ENCODE measurements at places on chromosomes 1 and 21.
A peak's percentile ranks its signal among the peaks of the same experiment; 100 is the strongest.

GRCh38 chr1:202616355-202616915 is 93.8 kb downstream of the SYT2 start:
- DNase-seq = no peak

DNA sequence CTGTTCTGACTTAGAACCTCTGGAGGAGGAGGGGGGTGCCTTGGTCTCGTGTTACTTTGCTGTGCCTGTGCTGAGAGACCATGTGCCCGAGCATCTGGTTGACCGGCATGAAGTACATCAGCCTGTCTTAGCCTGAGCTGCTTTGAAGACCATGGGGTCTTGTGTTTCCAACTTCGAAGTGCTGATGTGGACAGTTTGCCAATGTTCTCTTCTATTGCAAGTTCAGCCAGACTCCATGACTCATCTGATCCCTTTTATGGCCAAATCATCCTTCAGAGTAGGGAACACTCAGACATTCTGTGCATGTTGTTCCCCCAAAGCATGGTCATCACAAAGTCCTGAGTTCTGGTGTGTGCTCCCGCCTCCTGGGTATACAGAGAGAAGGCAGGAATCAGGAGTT is 6.0 kb upstream of the PLA2G2C start:
- DNase-seq = no peak

DNA sequence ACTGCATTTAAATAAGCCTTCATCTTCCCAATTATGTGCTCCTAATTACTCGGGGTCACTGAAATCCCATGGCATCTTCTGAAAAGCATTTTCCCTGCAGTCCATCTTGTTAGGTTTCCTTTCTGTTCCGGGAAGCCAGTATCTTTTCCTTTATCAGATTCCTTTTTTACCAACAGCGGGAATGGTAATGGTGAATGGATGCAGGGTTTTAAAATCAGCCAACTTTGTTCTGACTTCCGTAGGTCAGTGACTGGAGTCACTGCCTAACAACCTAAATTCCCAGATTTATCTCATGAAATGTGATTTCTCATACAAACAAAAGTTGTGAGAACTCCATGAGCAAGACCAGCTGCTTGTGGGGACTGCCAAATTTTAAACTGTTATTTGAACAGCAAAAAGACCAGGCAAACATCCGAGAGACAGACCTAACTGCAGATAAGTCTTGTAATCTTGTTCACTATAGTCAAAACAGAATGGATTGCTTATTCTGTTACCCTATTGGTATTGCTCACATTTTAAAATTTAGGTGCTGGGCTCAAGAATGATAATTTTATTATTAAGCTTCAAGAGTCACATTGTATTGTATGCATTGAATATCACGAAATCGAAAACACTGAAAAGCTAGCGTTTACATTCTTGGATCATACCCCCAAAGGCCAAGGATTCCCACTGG is 1.2 kb upstream of the RWDD3 start:
- DNase-seq = peak; percentile 9

- peak; percentile 50 for DNase-seq
These were observed 89.1 kb upstream of the KCNK2 start for GRCh38 chr1:214993419-214993818.

GRCh38 chr1:67759066-67759465 is 74.1 kb downstream of the GADD45A start:
- DNase-seq = no peak

DNA sequence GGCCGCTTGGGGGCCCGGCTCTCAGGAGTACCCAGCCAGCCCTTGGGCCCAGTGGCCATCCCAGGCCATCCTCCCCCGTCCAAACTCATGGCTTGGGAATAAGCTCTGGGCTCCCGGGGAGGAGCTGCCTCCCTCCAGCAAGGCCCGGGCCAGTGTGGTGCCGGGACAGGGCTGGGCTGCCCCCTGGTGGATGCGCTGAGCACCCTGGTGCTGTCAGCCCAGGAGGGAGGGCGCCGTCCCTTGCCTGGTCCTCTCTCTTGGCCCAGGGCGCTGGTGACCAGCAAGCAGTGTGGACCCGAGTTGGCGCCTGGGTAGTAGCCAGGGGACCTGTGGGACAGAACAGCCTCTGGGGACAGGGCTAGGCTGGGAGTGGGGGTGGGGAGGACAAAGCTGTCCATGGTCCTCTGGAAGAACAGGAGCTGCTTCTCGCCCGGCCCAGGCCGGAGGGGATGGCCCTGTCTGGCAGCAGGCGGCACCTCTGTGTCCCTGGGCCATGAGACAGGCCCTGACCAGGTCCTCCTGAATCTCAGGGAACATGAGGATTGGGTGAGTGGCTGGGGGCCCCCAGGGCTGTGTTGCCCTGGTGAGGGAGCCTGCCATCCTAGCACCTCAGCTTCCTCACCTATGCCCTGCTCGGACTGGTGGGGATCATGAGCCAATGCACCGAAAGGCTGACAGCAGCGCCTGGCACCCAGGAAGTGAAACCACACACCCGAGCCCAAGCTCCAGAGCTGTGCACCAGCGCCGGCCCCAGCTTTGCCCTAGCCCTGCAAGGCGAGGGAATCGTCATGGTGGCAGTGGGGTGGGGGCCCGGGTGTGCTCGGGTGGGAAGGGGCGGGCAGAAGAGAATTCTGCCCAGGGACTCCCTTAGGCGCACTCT is 9.4 kb downstream of the MORN1 start:
- DNase-seq = peak; percentile 79

- DNase-seq = no peak
These were observed 73.2 kb downstream of the DISC1 start for GRCh38 chr1:231699784-231700183.

DNA sequence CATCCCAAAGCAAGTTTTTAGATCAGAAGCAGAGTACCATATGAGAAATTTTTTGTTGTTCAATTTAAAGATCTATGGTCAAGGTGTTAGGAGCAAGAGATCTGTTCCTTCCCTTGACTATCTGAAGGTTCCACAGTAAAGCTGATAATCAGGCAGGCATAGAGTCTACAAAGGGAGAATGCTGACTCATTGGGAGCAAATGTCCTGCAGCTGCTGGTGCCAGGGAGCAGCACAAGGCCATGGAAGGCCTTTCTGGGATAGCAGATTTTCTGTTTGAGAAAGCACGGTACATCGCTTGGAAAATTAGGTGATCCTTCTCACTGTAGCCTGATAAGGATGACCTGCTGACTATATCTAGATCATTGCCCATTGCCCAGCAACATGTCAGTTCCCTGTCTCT is 210.1 kb upstream of the C1orf87 start:
- DNase-seq = peak; percentile 1

DNA sequence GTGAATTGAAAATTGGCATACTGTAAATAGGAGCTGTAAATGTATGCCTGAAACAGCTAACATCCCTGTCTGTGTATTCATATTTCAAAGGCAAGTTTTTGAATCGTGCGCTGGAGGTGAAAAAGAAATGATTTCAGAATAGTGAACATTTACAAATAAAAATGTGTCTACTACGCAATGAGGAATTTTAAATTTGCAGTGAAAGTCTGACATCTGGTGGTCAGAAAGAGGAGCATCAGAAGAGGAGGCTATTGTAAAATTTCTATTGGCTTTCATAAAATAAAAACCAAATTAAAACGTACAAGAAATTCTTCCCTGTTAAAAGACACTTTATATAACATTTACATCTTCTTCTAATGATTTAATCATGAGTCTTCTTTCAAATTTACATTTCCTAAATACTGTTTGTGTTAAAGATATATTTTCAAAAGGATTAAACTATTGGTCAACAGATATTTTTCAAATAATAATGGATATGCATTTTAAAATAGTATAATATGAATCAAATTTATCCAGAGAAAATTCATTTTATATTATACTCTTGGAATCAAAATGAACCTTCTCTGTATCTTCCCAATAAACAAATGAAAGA is 113.7 kb upstream of the RRP15 start:
- peak; percentile 61 for DNase-seq

DNA sequence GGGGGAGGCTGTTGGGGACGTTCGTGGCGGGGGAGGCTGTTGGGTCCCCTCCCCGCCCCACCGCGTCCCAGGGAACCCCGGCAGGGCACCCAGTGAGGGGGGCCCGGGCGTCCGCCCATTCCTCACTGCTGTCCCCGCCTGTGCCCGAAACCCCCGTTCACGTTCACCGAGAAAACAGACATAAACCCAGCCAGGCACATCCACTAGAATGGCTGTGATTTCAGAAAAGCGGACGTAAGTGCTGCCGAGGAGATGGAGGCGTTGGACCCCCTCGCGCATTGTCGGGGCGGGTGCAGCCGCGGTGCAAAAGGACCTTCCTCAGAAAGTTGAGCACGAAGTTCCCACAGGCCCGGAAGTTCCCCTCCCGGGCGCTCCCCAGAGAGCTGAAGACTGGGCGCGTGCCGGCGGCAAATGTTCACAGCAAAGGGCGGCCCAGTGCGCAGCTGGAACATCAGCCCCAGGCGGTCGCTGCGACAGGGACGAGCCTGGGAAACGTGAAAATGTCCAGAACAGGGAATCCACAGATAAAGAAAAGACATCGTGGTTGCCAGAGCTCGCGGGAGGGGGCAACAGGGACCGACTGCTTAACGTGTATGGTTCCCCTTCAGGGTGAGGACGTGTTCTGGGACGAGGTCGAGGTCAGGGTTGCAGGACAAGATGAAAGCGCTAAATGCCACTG is 18.5 kb upstream of the SAMD11 start:
- no peak for DNase-seq

- no peak for DNase-seq
These were observed 53.9 kb upstream of the FBXO28 start for GRCh38 chr1:224059897-224060427.

DNA sequence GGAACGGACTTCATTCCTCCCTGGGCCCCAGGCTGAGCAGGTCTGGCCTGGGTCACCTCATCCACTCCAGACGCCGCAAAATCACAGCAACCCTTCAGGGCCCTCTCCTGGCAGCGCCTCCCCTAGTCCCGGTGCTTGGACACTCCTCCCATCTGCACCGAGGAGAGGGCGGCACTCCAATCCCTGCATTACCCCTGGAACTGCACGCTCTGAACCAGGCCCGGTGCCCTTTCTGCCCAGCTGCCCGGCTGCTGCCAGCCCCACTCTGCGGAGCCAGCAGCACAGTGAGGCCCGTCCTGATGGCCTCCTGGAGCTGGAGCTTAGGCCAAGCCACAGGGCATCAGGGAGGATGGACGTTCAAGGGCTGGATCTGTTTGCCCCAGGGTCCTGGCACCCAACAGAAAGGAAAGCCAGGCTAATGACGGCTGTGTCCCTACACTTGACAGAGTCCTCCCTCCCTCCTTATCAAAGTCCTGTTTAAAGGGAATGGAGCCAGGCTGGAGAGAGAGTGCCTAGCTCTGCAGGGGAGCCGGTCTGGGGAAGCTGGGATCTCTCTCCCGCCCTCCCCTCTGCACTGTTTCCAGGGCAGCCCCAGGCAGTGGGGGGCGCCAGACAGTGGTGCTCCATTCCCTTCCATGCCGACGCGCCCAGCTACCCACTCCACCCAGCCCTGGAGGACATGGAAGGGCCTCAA is 12.7 kb downstream of the COL6A2 start:
- DNase-seq = no peak

- peak; percentile 66 for DNase-seq
These were observed 57.9 kb downstream of the FHAD1 start for GRCh38 chr1:15304708-15305467.

Measured in ELR (cell line).